ENCODE measurements at places on chromosomes 16 and 17.

- no peak for DNase-seq
These were observed 9.4 kb downstream of the CCDC182 start for GRCh38 chr17:57735707-57736106.

DNA sequence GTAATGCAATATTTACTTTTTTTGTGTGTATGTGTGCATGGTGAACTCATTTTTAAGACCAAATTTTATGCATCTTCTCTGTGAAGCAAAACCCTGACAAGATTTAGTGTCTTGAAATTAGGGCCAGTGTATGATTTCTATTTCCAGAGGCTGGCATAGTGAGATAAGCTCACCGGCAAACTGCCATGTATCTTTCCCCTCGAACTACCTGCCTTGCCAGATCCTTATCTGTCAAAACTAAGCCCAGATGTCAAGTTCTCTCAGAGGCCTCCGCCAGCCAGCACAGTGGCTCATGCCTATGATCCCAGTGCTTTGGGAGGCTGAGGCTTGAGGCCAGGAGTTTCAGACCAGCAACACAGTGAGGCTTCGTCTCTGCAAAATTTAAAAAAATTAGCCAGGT, 10.0 kb downstream of the USP32 start:
- no peak for DNase-seq

DNA sequence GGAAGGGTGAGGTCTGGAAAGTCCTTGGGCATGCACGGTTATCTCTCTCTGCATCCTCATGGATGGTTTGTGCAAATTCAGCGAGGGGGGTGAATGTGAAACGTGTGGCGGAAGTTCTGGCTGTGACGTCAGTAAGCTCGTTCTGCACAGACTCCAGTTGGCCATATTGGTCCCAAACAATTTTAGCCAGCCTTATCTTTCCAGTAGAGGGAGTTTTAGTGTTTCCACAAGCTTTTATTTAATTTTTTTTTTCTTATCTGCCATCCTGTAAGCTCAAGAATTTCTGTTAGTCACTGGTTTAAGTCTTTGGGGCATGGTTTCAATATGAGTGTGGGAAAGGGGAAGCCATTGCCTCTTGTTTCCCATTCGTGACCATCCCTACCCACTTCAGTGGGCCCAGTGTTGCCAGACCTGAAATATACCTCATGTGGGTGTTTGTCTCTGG, 39.0 kb downstream of the HLF start:
- no peak for DNase-seq

DNA sequence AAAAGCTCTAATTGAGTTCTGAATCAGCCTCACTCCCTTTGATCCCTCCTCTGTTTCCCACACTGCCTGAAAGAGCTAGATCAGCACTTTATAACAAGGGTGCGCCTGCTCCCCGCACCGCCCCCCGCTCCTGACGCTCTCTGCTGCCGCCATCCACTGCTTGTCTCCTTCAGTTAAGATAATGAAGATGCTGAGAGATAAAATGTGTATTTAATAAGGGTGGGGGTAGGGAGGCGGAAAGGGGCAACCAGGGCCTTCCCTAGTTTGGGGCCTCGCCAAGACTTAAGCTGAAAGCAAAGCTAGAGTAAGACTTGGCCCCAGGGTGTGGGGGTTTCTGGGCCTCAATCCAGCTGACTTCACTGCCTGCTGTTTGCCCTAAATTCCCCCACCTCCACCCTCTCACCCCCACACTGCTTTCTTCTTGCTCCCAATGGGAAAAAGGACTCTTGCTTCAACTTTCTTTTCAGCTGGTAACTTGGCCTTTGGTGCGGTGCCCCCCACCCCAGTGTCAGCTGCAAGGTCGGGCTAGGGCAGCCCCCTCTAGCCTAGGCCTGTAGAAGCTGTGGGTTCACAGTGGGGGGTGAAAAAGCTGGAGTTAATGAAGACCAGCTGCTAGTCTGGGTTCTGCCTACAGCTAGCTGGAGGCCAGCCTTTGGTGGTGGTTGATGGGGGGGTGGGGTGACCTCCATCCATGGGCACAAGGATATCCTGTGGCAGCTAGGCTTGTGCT, 1.8 kb upstream of the RARA start:
- DNase-seq, result no peak

GRCh38 chr17:33039874-33040273, 48.2 kb downstream of the SPACA3 start:
- DNase-seq, result no peak

DNA sequence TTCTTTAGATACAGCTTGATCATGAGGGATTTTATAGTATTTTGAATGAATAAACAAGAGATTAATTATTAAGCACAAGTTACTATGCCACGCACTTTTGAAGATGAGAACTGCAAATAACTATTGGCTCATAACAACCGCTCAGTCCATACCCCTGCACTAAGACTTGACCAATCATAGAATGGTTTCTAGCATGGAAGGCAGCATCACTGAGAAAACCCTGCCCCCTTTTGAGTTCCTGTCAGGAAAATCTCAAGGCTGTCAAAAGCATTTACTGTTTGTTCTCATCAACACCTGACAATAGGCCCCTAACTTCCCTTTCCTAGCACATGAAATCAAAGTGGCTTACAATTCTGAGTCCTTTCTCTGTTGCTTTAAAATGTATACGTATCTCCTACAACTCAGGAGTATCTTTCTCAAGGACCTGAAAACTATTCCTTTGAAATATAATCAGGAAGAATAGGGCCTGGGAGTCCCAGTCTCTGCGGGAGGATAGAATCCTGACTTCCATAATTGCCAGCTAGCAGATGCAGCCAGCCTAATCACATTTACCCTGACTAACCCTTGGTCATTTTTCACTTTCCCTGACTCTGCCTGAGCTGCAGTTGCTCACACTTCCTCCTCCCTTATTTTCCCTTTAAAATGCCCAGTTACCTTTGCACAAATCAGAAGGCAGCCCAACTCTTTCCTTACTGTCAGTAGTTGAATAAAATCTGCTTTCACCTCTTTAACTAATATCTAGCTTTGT, 9.1 kb upstream of the MMD start:
- no peak for DNase-seq

GRCh38 chr17:10045871-10046658, 141.0 kb upstream of the RCVRN start:
- no peak for DNase-seq

- DNase-seq, result no peak
These were observed 118.0 kb upstream of the SEC14L1 start for GRCh38 chr17:77022766-77023165.

DNA sequence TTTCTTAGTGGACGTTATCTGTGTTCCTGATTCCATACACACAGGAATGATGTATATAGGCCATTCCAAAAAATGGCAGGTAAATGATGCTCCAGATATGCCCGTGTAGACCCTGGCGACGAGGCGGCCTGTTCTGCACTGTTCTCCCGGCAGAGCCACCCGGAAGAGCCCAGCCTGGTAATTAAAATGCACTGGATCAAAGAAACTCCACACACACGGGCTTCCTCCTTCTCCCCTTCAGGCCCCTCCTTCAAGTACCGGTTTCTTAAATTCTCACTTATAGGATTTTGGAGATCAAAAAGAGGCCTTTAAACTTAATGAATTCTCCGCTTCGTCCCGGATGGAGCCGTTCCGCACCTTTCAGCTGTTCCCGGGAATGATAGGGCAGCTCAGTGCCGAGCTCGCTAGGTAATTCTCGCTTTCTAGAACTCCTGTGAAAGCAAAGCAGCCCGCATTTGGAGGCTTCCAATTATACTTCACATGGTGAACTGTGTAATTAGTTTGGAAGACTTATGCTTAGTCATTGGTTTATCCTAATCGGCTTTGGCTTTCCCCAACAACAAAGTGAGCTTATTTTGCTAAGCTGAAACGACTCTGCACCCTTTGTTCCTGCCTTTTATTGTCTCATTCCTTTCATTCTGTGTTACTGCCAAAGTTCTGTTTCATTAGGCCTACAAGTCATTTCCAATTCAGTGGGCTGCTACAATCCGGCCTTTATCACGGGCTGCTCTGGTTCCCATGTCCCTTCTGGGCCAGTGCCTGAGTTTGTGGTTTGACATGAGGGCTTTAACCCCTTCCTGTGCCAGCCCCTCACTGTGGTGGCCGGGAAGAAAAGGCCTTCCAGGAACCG, 150.0 kb downstream of the MSI2 start:
- DNase-seq, result no peak

- no peak for DNase-seq
These were observed 6.0 kb upstream of the CBX8 start for GRCh38 chr17:79802736-79803420.

- peak; percentile 75 for DNase-seq
These were observed 138.7 kb upstream of the RPH3AL start for GRCh38 chr17:491086-492021.

DNA sequence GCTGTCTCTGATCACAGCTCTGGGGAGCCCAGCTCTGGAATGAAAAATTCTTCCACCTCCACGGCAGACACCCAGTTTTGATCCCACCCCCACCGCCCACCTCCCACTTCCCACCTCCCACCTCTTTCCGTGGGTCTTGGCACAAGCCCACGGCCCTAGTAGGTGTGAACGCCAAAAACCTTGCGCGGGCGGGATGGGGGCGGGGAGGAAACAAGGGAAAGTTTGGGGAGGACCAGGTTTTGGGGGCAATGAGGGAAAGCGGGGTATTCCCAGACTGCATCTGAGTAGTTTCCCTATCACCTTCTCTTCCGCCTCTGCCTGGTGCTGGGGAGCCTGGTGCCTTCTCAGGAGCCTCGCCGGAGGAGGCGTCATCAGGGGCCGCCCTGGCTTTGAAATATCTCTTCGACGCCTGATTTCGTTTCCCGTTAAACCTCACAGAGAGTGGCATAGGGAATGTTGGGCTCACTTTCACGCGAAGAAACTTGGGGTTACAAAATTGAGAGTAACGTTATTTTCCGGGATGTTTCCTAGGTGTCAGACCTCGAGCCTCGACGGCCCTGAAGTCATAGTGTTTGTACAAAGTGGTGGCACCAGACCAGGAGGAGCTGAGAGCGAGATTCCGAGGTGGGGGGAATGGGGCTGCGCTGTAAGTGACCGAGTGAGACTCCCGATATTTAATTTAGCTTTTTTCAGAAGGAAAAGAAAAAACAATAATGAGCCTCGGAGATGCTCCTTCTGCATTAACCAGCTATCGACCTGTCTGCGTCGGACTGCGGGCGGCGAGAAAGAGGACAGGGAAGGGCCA, 1.6 kb upstream of the IRX3 start:
- no peak for DNase-seq

GRCh38 chr17:5050278-5050677, 15.1 kb upstream of the SLC52A1 start:
- peak; percentile 69 for DNase-seq

DNA sequence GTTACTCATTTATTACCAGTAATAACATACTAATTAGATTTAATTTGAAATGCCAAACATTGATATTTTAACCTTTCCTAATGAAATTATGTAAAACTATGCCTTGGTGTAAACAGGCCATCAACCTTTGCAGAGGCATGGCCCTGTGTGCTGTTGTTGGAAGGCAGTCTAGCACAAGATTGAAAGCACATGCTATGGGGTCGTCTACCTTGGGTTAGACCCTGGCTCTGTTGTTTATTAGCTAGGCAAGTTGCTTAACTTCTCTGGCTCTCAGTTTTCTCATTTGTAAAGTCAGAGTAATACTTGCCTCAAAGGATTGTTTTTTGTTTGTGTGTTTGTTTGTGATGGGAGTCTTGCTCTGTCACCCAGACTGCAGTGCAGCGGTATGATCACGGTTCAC, 9.4 kb upstream of the CDR2 start:
- no peak for DNase-seq

- no peak for DNase-seq
These were observed 24.3 kb downstream of the HSD17B2 start for GRCh38 chr16:82059161-82059982.

DNA sequence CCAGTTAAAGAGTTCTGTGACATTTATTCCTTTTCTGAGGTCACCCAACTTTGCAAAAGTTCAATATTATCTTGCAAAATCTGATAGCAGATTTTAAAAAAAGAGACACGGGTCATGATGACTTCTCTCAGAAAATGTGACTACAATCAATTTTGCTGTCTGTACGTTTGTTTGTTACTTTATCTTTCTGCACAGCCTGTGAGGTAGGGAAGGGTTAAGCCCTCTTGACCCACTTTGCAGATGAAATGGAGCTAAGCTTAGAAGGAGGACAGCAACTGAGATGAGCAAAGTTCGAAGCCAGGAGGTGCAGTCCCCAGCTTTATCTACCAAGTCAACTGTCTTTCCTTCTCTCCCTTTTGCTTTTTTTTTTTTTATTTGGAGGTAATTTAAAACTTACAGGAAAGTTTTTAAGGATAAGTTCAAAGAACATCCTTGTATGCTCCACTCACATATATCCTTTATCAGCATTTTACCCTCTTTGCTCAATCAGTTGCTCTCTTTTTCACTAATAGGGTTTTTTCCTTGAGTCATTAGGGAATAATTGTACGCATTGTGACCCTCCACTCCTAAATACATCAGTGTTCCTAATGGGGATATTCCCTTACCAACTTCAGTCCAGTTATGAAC, 86.8 kb downstream of the MSI2 start:
- DNase-seq, result no peak

- no peak for DNase-seq
These were observed 55.3 kb downstream of the PIGL start for GRCh38 chr17:16272111-16272840.

Measured in hindlimb muscle (tissue), 1 donor.